ENCODE measurements at places on chromosomes 6 and 20. TPM values are rescaled to one million over a fixed set of nuclear protein-coding genes. Genes with fewer than 3 reads are reported as not detected.

DUSP15 gene
- total RNA-seq = 0.76 TPM

GNAS-AS1 gene
- total RNA-seq = 0.76 TPM

GRCh38 chr6:43187821-43188220, 5.8 kb downstream of the CUL9 start:
- no peak overlapping the region for H3K27ac ChIP-seq
- H3K4me1 ChIP-seq = peaks cover 34% of the 10 kb centered on the region
- no peaks in the 10 kb centered on the region for H3K27me3 ChIP-seq
- no peak for DNase-seq

- no peaks in the 10 kb centered on the region for H3K27me3 ChIP-seq
- H3K27ac ChIP-seq = no peak overlapping the region
- no peaks in the 10 kb centered on the region for H3K36me3 ChIP-seq
- H3K4me3 ChIP-seq = no peak overlapping the region
- DNase-seq = no peak
Measured at GRCh38 chr6:1664329-1664728, 54.6 kb downstream of the FOXC1 start.

Data from thymus (tissue), 14 donors.